ENCODE measurements at places on chromosomes 2 and 18.

DNA sequence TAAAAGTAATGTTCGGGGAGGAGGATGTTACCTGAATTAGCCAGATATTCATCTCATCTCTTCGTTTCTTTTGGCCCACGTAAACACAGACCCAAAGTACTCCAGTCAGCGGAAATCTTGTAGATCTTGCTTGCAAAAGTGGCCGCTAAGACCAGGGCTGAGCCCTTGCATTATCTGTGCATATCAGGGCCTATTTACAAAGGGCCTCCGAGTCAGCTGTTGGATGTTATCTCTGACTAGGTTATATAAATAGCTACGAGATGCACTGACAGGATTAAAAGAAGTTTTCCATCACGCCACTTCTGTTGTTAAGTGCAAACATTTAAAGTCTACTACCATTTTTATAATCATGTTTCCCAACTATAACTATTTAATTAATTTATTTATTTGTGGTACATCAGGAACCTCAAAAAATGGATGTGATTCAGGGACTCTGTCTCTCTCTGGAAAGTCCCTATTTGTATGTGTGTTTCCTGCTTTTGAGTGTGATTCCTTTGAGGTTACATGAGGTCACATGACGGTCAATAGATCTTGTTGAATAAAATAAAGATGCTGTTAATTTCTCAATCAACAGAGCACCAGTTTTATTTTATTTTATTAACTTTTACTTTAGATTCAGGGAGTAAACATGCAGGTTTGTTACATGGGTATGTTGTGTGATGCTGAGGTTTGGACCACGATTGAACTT, 46.8 kb upstream of the MBOAT2 start:
- no peak overlapping the region for H3K4me3 ChIP-seq
- no peaks in the 10 kb centered on the region for H3K36me3 ChIP-seq
- no peak for DNase-seq
- H3K27ac ChIP-seq: no peak overlapping the region

DNA sequence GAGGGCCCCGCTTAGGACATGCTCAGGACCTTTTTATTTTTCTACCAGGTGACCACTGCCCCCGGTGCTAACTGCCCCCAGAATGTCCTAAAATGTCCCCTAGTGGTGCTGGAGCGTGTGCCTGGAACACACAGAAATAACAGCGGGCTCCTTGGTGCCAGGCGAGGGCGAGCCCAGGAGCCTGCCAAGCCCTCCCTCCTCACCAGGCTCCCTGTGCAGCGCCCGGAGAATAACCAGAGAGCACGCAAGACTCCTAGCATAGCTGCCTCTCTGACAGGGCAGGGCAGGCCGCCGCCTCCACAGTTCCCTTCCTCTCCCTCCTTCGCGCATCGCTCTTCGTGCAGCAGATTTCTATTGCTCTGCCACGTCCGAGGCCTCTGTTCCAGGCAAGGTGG, 84.3 kb upstream of the ZNF516 start:
- H3K4me1 ChIP-seq: no peaks in the 10 kb centered on the region
- DNase-seq: no peak
- H3K36me3 ChIP-seq: no peaks in the 10 kb centered on the region
- peaks cover 32% of the 10 kb centered on the region for H3K27me3 ChIP-seq

DNA sequence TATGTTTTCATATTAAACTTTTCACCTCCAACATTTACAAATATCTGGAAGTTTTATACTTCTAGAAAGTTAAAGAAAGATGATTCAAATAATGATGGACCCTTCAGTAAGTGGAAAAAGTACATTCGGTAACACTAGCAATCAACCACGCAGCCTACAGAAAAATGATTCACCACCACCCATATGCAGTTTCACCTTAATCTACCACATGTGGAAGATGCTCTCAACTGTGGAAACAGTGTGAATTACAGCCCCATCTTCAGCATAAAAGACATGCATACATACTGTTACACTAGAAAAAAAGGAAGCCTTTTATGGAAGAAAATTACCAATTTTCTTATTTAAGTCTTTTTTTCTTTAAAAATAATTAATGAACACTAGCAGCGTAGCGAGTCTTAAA, 1.1 kb downstream of the SLC38A11 start:
- no peak overlapping the region for H3K4me3 ChIP-seq
- no peaks in the 10 kb centered on the region for H3K27me3 ChIP-seq
- H3K4me1 ChIP-seq: no peaks in the 10 kb centered on the region
- DNase-seq: no peak

GRCh38 chr2:161165811-161166210, 5.6 kb downstream of the TANK start:
- H3K27me3 ChIP-seq: no peaks in the 10 kb centered on the region
- H3K36me3 ChIP-seq: peaks cover 15% of the 10 kb centered on the region
- no peak overlapping the region for H3K4me3 ChIP-seq
- DNase-seq: no peak
- peaks cover 76% of the 10 kb centered on the region for H3K4me1 ChIP-seq

- H3K27me3 ChIP-seq: no peaks in the 10 kb centered on the region
- DNase-seq: no peak
- H3K36me3 ChIP-seq: no peaks in the 10 kb centered on the region
- no peak overlapping the region for H3K27ac ChIP-seq
- no peak overlapping the region for H3K4me3 ChIP-seq
These were observed 267.6 kb upstream of the RAB12 start for GRCh38 chr18:8341481-8342230.

- no peaks in the 10 kb centered on the region for H3K4me1 ChIP-seq
- no peak overlapping the region for H3K27ac ChIP-seq
- no peaks in the 10 kb centered on the region for H3K27me3 ChIP-seq
- no peaks in the 10 kb centered on the region for H3K36me3 ChIP-seq
These were observed 312.2 kb downstream of the LRATD1 start for GRCh38 chr2:14944562-14945346.

DNA sequence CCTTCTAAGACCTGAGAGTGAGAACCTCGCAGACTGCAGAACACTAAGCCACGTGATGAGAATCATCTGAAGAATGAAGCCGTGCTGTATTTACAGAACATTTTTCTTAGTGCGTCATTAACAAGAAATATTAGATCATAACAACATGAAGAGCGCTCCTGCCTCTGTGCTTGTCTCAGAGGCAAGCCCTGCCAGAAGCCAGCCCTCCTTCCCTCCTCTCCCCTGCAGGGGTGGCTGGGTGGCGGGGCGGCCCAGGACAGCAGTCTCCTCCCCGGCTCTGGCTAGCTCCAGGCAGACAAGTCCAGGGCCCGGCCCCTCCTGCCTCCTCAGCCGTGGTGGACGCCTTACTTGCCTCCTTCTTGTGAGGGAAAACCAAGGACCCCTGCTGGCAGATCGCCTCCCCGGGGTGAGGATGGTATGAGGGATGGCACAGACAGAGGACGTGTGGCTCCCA, 262.7 kb downstream of the TWIST2 start:
- H3K36me3 ChIP-seq: peaks cover 4% of the 10 kb centered on the region
- DNase-seq: no peak
- no peaks in the 10 kb centered on the region for H3K4me1 ChIP-seq

DNA sequence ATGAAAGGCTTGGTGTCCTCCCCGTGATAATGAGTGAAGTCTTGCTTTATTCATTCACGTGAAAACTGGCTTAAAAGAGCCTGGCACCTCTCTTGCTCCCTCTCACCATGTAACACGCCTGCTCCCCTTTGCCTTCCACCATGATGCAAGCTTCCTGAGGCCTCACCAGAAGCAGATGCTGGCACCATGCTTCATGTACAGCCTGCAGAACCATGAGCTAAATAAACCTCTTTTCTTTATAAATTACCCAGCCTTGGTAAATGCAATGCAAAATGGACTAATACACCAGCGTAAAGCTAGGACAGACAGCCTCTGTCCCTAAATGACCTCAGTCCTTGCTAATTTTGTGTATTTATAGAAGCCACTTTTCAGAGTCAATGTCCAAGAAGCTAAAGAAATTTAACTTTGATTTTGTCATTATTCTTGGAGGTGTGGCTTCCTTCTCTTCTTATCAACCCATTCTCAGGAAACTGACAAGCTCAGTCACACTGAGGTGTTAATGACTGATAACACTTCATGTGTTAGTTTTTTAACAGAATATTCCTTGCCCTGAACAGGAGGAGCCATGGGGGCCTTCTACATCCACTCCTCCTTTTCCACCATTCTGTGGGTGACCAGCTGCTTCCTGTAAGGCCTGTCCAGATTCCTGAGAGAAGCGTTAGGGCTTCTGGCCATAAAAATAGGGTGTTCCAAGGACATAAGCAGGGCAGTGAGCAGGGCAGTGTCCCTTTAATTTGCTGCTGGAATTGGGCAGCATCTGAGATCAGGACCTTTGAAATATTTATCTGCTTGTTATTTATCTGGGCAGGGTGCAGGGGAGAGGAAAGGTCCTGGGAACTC, 38.0 kb upstream of the EPAS1 start:
- H3K4me3 ChIP-seq: no peak overlapping the region
- H3K36me3 ChIP-seq: no peaks in the 10 kb centered on the region
- H3K27ac ChIP-seq: no peak overlapping the region
- DNase-seq: no peak

GRCh38 chr2:212117926-212118325, 420.7 kb downstream of the ERBB4 start:
- no peak overlapping the region for H3K4me3 ChIP-seq
- H3K36me3 ChIP-seq: no peaks in the 10 kb centered on the region
- no peaks in the 10 kb centered on the region for H3K4me1 ChIP-seq
- H3K27me3 ChIP-seq: no peaks in the 10 kb centered on the region
- no peak for DNase-seq

DNA sequence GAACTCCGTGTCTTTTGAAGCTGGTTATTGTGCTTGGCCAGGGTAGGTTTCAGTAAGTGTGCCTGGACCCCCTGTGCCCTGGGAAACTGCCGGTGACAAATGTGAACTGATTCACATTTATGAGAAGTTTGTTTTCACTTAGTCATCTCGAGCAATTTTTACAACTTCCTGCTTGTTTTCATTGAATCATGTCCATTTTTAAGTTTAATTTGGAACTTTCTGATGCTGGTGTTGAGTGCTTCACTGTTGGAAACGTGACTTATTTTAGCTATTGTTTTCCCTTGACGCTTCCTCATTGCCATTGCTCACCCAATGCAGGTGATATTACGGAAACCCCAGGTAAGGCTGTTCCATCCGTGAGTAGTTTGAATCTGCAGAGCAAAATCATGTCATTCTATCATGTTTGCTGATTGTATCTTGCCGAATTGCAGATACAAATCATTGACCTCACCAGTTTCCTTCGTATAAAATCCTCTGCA, 97.2 kb downstream of the RTN4 start:
- peaks cover 12% of the 10 kb centered on the region for H3K4me1 ChIP-seq
- no peak overlapping the region for H3K4me3 ChIP-seq
- no peak overlapping the region for H3K27ac ChIP-seq
- no peaks in the 10 kb centered on the region for H3K36me3 ChIP-seq
- DNase-seq: no peak

GRCh38 chr2:212953170-212953920, 198.1 kb downstream of the IKZF2 start:
- no peak for DNase-seq
- no peak overlapping the region for H3K4me3 ChIP-seq
- no peak overlapping the region for H3K27ac ChIP-seq
- H3K36me3 ChIP-seq: no peaks in the 10 kb centered on the region
- no peaks in the 10 kb centered on the region for H3K27me3 ChIP-seq

DNA sequence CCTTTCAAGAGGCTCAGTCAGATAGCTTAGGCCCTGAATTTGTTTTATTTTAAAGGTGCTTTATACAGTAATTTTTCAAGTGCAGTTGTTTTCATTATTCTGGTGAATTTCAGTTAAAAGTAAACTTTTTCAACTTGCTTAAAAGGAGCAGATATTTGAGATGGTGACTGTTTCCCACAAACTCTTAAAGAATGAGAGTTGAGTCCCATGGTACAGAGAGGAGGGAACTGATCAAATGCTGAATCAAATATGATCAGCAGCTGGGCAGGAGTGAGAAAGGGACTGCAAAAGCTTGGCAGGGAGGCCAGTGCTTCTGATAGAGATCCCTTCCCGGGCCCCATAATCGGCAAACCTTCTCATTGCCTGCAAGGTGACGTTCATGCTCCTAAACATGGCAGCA, 91.2 kb downstream of the KCNS3 start:
- H3K36me3 ChIP-seq: no peaks in the 10 kb centered on the region
- H3K4me1 ChIP-seq: no peaks in the 10 kb centered on the region
- no peak overlapping the region for H3K4me3 ChIP-seq
- H3K27ac ChIP-seq: no peak overlapping the region
- H3K27me3 ChIP-seq: peaks cover 27% of the 10 kb centered on the region

- no peak for DNase-seq
- H3K4me1 ChIP-seq: no peaks in the 10 kb centered on the region
- no peak overlapping the region for H3K4me3 ChIP-seq
- H3K36me3 ChIP-seq: no peaks in the 10 kb centered on the region
These were observed 32.5 kb upstream of the IL1RL1 start for GRCh38 chr2:102278720-102279390.

- no peak overlapping the region for H3K4me3 ChIP-seq
- peaks cover 41% of the 10 kb centered on the region for H3K27me3 ChIP-seq
- no peaks in the 10 kb centered on the region for H3K36me3 ChIP-seq
- no peaks in the 10 kb centered on the region for H3K4me1 ChIP-seq
- H3K27ac ChIP-seq: no peak overlapping the region
These were observed 306.9 kb upstream of the RAB6C start for GRCh38 chr2:129672521-129672920.

GRCh38 chr2:42800981-42801380, 8.6 kb upstream of the HAAO start:
- H3K36me3 ChIP-seq: no peaks in the 10 kb centered on the region
- H3K4me3 ChIP-seq: no peak overlapping the region
- H3K4me1 ChIP-seq: no peaks in the 10 kb centered on the region
- no peak for DNase-seq
- no peaks in the 10 kb centered on the region for H3K27me3 ChIP-seq
- no peak overlapping the region for H3K27ac ChIP-seq

DNA sequence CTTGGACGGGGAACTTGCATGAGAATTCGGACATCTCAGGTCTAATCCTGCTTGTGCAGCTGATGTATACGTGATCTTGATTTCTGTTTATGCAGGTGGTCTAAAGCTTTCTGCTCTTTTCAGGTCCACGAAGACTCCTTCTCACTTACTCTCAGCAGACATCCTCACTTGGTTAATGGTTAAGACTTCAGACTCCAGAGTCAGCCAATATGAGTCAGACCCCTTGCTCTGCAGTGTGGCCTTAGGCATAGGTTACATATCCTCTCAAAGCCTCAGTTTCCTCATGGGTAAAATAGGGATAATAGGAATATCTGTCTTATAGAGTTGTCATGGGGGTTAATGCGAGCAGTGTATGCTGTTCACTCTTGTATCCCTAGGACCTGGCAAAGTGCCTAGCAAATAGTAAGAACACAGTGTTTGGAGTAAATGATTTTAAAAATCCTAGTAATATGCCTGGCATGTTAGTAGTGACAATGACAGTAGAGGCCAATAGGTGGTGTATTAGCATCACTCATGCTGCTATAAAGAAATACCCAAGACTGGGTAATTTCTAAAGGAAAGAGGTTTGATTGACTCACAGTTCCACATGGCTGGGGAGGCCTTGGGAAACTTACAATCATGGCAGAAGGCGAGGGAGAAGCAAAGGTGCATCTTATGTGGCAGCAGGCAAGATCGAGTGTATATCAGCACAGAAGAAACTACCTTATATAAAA, 42.3 kb downstream of the XRCC5 start:
- no peak for DNase-seq
- no peaks in the 10 kb centered on the region for H3K4me1 ChIP-seq
- no peak overlapping the region for H3K4me3 ChIP-seq
- peaks cover 75% of the 10 kb centered on the region for H3K36me3 ChIP-seq
- no peak overlapping the region for H3K27ac ChIP-seq

Measured in HCT116 (cell line).